ENCODE measurements at places on chromosomes 5 and 9.
A peak's percentile ranks its signal among the peaks of the same experiment; 100 is the strongest.

- no peak for DNase-seq
Observed at GRCh38 chr5:124408738-124409453, 337.5 kb downstream of the ZNF608 start.

DNA sequence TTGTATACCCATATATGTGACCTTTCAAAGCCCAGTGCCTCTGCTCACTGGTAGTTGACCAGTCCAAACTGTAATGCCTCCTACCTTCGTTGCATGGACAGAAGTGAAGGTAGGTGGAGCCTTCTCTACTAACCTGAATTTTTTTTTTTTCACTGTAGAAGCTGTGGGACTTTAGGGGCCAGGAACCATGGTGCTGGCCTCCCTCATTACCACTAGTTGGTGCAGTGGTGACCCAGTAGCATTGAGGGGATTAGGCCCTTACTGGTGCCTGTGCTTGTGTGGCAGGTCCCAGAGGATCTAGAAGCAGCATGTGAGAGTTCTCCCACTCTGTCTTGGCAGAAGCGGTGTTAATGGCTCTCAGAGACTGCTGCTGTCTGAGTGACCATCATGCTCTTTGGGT is 2.3 kb downstream of the RALGPS1 start:
- DNase-seq, result no peak

- DNase-seq, result no peak
Observed at GRCh38 chr9:136394312-136395019, 5.5 kb downstream of the SNAPC4 start.

DNA sequence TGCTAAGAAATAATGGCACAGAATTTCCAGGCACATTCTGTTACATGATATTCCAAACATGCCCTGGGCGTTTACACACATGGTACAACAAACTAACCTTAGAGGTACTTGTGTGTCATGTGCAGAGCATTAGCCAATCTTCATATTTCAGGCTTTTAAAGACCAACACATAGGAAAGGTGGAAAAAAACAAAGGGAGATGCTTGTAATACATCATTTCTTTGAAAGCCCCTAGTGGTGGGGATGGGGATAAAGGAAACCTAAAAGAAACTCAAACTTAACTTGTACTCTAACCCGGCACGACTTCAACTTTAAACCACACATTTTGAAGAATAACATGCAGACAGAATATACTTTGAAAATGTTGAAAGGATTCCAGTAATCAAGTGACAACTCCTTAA is 133.6 kb downstream of the PTPRD start:
- no peak for DNase-seq

DNA sequence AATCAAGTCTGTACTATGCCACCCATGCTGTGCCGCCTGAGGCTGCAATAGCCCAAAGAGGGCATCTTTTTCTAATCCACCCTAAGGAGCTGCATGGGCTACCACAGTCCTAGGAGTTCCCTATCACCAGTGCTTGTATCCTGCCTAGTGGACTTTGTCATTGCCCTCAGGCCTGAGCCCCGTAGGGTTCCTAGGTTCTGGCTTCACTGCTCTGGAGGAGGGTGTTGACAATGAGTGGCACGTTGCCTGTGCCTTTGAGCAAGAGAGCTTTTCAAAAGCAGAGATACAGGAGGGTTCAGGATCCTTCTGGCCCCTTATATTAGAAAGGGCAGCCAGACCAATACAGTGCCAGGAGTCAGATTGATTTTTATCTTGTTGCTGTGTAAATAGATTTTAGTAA is 93.0 kb downstream of the PRDM6 start:
- no peak for DNase-seq

DNA sequence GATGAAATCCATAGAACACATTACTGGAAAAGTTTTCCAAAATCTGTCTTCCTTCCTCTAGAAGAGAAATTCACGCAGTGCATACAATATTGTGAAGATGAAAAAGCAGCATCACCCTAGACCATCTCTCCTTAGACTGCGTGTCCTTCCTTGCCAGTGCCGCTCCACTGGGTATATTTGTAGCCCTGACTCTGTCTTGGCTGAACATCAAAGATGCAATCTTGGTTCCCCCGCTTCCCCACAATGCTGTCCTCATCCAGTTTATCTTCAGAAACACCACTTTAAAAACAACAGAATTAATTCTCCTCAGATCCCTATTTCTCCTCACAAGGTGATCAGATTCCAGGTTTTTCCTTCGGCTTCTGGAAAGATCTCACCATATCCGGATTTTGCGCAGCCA is 53.9 kb downstream of the ROR2 start:
- DNase-seq, result no peak

GRCh38 chr5:175288048-175288621 is 155.8 kb downstream of the DRD1 start:
- peak; percentile 56 for DNase-seq

- DNase-seq, result no peak
Observed at GRCh38 chr5:178072749-178073148, 40.6 kb upstream of the N4BP3 start.

GRCh38 chr5:136028090-136028489 is 698 bp upstream of the TGFBI start:
- no peak for DNase-seq

DNA sequence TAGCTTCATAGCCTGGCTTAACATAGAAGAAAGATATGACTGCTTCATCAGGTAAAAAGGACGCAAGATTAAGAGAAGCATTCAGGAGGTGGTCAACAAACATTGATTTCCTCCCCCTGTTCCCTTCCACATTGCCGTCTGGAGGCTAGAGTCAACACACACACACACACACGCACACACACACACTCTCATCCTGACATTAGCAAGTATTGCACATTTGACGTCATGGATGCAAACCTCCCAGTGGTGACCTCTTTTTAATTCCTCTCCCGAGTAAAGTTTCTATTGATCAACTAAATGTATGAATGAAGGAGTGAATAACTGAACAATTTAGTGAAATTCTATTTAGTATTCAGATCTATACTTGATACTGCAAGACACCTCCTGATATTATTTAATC is 332.8 kb downstream of the ELAVL2 start:
- DNase-seq, result no peak

DNA sequence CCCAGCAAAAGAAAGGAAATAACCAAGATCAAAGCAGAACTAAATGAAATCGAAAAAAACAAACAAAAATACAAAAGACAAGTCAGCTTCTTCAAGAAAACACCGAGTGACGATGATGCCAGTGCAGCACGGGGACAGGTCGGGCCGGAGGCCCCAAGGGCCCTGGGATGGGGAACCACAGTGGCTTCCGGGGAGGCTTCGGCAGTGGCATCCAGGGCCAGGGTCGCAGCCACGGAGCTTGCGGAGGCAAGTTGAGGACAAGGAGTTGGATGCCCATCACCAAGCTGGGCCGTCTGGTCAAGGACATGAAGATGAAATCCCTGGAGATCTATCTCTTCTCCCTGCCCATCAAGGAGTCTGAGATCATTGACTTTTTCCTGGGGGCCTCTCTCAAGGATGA is 53.2 kb upstream of the WDR41 start:
- DNase-seq, result no peak

GRCh38 chr9:114355821-114356220 is 26.2 kb downstream of the ORM2 start:
- DNase-seq, result no peak

GRCh38 chr9:22036866-22037626 is 27.9 kb upstream of the CDKN2B start:
- no peak for DNase-seq

GRCh38 chr5:83025690-83026478 is 51.3 kb downstream of the TMEM167A start:
- DNase-seq, result no peak

DNA sequence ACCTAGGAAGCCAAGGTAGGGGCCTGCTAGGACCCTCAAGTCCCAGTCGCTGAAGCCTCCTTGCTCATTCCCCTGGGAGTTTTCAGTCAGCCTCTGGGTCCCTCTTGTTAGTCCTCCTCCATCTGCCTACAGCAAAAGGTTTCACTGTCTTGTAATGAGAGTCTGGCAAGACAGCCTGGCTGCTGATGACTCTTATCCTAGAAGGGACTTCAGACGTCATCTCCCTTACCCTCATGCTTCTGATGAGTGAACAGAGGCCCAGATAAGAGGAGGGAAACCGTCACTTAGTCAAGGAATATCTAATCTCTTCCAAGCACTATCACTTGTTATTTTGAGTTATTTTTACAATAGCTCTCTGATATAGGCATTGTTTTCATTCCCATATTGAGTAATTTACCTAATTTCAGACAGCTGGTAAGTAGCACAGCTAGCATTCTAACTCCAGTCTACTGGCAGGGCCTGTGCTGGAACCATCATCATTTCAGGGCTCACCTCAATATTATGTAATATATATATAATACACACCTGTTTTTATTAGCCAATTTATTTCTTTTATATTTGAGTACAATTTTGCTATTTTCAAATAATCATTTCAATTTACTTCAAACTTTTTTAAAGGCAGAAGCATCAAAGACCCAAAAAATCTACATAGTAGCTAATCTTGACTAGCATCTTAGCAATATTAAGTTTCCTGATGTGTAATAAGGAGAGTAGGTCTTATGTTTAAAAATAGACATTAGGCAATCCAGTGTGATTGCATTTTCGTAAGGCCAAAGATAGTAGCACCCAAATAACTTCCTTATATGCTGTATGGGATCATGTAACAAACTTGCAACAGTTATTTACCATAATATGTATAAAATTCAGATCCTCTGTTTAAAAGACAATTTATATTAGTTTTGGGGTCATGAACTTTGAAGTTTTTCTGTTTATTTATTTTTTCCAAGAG is 7.9 kb downstream of the CMYA5 start:
- peak; percentile 24 for DNase-seq

DNA sequence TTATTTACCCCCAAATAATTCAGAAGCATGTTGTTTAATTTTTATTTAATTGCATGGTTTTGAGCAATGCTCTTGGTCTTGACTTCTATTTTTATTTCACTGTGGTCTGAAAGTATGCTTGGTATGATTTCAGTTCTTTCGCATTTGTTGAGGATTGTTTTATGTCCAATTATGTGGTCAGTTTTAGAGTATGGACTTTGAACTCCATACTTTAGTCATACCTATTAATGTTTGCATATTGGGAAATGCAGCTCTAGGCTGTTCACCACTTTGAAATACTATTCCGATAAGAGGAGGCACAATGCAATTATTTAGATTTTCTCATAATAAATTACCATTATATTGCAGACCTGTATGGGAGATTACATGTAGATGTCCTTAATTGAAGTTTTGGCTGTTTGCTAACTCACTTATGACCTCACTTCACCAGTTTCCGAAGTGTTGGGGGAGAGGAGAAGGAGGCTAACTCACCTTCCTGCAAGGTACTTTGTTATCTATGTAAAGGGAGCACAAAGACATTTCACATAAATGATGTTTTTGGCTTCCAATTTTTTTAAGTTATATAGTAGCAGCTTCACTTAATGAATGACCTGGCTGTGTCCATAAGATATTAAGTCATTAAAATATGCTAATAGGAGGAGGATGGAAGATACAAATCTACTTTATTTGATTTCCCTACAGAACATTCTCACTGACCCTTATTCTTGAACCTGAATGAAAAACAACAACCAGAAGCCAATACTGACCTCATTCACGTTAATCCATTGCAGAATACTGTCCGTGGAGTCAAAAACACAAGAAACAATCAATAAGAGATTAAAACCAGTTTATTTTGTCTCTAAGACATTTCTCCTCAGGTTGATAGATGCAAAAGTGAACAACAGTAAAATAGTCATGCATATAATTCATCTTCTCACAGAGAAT is 970.3 kb upstream of the ARRDC3 start:
- no peak for DNase-seq

- DNase-seq, result no peak
Observed at GRCh38 chr5:103255691-103256090, 2.9 kb upstream of the MACIR start.

DNA sequence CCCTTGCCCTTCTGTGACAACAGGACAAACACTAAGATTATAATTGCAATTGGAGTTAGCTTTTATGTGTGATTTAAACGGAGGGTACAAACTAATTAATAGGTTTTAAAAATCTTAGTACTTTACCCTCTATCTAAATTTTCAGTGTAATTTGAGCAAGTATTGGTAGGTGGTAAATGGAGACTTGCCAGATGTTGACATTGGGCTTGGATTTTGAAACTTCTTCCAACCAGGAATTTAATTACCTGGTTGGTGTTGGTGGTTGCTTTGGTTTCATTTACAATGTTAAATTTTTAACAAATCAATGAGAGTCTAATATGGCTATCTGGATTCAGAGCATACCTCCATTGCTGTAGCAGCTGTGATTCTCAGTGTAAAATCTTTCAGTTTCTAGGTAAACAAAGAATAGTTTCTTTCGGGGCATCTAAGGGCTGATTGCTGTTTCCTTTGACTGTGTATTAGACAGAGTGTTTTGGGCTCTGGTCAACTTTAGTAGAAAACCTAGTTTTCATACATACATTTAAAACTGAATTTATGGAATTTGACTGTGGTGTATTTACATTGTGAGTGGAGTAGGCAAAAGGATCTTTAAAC is 1.9 kb downstream of the DAPK1 start:
- DNase-seq, result no peak

- no peak for DNase-seq
Observed at GRCh38 chr5:133114933-133115310, 63.1 kb downstream of the HSPA4 start.

GRCh38 chr9:127974769-127975261 is 6.0 kb downstream of the EEIG1 start:
- peak; percentile 68 for DNase-seq

GRCh38 chr9:99357575-99357974 is 135.5 kb downstream of the SEC61B start:
- DNase-seq, result peak; percentile 40

GRCh38 chr5:137304226-137304874 is 194.8 kb downstream of the SPOCK1 start:
- no peak for DNase-seq

- no peak for DNase-seq
Observed at GRCh38 chr5:178699681-178700253, 30.7 kb downstream of the ZNF354A start.

GRCh38 chr5:88930335-88930734 is 47.4 kb upstream of the MEF2C start:
- no peak for DNase-seq

- no peak for DNase-seq
Observed at GRCh38 chr9:72855890-72856523, 96.8 kb downstream of the ALDH1A1 start.

DNA sequence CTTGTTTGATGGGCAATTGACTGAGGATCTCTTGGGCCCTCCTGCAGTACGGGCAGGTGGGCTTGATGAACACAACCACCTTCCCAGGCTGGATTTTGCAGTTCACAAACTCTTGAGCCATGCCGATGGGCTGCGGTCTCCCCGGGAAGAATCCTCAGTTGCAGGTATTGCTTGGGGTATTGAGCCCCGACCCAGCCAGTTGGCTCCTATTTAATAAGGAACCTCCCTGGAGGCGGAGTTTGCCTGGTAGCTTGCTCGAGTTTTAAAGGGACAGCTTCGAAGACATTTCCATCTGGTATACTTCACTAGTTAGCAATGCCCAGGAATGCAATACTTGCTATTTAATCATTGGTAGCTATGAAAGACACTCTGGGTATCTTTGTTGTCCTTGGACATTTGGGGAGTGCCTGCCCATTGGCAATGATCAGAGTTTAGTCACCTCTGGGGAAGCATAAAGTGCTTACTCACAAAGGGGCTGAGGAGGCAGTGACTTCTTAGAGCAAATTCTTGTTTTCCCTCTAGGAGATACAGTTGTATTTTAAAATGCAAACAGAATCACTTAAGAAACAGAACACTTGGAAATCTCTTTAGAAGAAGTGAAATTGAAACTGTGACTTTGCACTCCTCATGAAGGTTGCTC is at the start of gene GLRX:
Gene GLRX (minus strand): TSS at position 185 of the 640 bp plus-strand sequence. CDS start 64 bp downstream, at position 121.
- DNase-seq, result peak; percentile 90

GRCh38 chr5:17287501-17288155 is 70.2 kb downstream of the BASP1 start:
- DNase-seq, result no peak

GRCh38 chr5:170748951-170749471 is 34.5 kb upstream of the GABRP start:
- no peak for DNase-seq

- DNase-seq, result no peak
Observed at GRCh38 chr5:140113180-140113698, 670 bp upstream of the PURA start.
